Breast epithelium (tissue), 4 donors: ENCODE measurements at places on chromosomes 1 and 21.

DNA sequence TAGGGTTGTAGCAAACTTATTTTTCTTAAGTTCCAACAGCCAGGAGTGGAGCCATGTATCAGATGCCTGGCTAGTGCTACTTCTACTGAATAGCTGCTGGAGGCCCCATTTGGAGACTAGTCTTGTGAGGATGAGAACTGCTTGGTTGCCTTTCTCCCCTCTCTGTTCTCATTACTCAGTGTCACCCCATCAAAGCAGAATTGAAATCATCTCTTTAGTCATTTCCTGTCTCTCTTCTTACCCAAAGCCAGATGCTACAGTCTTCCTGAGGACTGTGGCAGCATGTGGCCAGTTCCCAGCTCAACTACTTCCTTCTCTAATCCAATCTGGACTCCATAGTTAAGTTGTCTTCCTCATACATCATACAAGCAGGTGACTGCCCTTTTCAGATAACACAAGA lies 197.5 kb downstream of the BRINP2 start:
- DNase-seq = no peak

DNA sequence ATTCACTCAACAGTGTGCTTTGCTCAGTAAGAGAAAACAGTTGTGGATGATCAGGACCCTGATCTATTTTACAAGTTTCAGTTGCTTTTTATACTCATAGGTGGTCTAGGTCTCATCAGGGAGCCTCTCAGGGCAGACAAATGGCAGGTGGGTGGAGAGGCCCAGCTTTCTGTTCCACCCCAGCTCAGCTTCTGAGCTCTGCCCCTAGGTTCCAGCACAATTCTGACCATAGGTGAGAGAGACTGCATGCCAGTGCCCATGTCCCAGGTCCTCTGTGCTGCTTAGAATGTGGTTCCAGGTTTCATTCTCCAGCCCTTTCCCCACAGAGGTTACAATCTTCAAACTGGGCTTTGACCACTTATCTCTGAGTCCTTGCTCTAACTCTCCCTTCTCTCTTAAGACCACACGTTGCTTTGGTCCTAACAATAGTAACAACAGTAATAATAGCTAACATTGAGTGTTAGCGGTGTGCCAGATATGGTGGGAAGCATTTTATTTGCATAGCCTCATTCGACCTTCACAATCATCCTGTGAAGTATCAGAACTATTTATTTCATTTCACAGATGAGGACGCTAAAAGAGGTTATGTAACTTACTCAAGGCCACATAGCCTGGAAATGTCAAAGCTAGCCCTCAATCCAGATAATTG lies 19.6 kb upstream of the DUSP10 start:
- DNase-seq = no peak

DNA sequence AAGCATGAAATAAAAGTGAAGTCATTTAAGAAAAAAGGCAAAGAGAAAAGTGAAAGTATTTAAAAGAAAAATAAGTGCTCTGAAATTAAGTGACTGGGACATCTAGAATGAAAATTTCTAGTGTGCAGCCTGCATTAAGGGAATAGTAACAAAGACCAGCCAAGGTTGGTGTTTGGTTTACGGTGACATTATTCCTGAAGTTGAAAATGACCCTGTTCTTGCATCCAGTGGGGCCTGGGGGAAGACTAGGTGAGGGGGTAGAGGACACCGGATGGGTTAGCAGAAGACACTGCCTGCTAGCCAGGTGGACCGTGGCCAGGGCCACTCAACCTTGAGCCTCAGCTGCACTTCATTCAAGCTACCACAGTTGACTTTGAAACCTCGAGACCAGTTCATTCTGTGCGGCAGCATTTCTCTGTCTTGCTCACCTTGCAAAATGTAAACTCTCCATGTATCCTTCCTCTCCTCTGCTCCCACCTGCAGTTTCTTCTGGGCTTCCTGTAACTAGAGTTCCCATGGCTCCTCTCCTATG lies 14.3 kb upstream of the KCNK1 start:
- DNase-seq = no peak

DNA sequence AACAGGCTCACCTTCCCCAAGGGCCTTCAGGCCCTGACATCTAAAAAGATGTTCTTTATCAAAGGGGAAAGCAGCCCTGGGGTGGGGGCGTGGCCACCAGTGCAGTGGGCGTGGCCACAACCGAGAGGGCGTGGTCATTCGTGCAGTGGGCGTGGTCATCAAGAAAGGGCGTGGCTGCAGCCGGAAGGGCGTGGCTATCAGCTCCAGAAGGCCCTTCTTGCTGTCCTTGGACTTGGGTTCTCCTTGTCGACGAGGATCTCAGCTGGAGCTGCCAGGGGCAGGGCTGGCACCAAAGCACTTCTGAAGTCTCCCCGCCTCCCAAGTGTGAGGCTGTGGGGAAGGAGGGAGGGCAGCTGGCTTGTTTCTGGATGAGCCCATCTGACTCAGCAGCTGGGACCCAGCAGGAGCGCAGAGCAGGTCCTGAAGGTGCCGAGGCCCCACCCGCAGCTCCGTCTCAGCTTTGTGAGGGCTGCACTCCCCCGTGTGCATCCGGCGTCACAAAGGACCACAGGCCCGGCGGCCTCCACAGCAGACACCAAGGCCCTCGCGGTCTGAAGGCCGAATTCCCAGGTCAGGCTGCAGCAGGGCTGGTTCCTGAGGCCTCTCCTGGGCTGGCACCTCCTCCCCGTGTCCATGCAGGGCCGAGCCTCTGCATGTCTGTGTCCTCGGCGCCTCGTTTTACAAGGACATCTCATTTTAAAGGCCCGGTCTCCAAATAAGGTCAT lies 12.8 kb downstream of the PDE9A start:
- no peak for DNase-seq

GRCh38 chr1:19793360-19794046 lies 6.2 kb downstream of the TMCO4 start:
- DNase-seq = no peak
